ENCODE measurements at places on chromosomes 1 and 21.

GRCh38 chr1:156704930-156705320 lies 458 bp downstream of the CRABP2 start:
- peak; percentile 35 for DNase-seq

- DNase-seq = no peak
Observed at GRCh38 chr1:119593805-119594204, 54.3 kb downstream of the ZNF697 start.

GRCh38 chr1:89936694-89937093 lies 58.2 kb upstream of the ZNF326 start:
- DNase-seq = no peak

DNA sequence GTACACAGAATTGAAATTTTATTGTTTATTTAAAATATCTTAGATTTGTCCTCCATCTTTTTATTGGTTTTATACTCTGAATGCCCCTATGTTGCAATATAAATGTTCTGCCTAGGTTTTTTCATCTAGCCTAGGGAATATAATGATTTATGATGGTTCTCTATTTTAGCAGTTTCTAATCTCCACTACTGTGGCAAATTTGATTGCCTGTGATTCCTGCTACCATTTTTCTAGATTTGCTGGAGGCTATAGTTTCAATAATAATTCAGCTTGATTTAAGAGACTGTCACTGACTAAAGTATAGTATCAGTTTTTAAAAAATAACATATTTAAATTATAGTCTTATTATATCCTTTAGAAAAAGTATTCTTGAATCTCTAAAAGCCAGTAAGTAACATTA lies 90.5 kb downstream of the USP25 start:
- DNase-seq = no peak

- no peak for DNase-seq
Observed at GRCh38 chr1:112894561-112895011, 61.4 kb downstream of the SLC16A1 start.

GRCh38 chr1:70847013-70847412 lies 200.6 kb downstream of the PTGER3 start:
- DNase-seq = no peak

DNA sequence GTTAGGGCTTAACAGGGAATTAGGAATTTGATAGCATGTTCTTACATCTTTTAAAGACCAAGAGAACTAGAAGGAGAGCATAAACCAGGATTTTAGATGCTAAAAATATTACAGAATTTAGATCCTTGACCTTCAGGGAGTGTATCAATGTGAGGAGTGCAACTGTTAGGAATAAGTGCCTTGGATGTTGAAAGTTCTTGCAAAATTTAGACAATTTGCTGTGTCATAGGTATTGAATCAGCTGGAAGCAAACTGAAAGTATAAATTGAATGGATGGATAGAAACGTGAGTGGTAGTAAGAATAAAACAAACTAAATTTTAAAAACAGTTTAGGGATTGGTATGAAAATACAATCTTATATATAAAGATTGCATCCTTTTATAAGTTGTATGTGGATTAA lies 27.7 kb downstream of the PPP1R12B start:
- DNase-seq = no peak

- DNase-seq = no peak
Observed at GRCh38 chr1:238489006-238489405, 598.3 kb upstream of the ZP4 start.

DNA sequence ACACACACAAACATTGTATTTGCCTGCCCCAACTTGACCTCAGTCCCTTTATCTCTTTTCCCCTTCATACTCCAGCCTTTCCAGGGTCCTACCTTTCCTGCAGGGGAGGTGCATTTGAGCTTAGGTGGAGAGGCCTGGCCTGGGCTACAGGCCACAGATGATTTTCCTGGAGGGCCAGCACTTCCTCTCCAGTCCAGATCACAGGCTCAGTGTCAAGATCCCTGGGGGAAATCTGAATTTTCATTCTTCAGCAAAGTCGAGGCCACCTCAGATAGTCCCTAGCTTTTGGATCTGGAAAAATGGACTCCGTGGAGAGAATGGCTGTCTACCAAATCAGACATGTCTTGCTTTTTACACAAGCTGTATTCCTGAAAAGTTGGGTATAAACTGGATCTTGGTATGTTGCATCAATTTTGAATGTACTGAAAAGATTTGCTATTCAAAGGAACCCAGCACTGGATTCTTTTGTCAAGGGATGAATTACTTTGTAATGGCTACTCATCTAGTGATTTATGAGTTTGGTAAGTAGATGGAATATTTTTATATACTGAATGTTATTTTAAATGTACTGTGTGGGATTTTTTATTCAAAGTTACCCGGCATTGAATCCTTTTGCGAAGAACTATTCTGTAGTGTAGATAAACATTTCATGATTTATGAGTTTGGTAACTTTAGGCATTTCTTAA lies 78.7 kb downstream of the DDR2 start:
- no peak for DNase-seq

- DNase-seq = no peak
Observed at GRCh38 chr1:116159177-116159576, 48.0 kb downstream of the MAB21L3 start.

GRCh38 chr1:63777286-63777685 lies 3.5 kb downstream of the ROR1 start:
- DNase-seq = no peak

GRCh38 chr1:203025686-203026030 lies 633 bp upstream of the PPFIA4 start:
- DNase-seq = no peak

DNA sequence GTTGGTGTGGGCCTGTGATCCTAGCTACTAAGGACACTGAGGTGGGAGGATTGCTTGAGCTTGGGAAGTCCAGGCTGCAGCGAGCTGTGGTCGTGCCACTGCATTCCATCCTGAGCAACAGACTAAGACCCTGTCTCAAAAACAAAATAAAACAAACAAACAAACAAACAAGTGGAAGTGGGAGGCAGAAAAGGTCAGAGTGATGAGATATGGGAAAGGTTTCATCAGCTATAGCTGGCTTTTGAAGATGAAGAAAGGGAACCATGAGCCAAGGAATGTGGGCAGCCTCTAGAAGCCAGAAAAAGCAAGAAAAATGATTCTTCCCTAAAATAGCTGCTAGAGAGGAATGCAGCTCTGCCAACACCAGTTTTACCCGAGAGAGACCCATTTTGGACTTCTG lies 10.6 kb upstream of the NUCKS1 start:
- DNase-seq = no peak
